NCI-H1417 treated with DMSO at 0.1 percent for 48 hours (cell line): ENCODE measurements at places on chromosomes 7 and 10.
A peak's percentile ranks its signal among the peaks of the same experiment; 100 is the strongest.

DNA sequence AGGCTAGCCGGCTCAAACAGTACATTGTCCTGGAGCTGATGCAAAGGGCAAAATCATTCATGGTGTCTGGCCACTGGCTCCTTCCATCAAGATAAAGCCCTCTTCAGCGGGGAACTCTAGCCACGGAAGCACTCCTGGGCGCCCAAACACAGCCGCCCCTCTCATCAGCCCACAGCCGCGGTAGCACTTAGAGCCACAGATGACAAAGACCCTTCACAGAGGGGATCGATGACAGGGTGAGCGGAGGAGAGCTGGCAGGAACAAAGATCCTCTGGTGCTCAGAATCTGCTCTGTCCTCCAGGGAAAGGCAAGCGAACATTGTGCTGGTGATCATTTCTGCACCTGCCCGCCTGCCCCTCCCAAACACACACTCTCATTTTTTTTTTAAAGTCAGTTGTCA is 222.2 kb upstream of the NRP1 start:
- no peak for DNase-seq

DNA sequence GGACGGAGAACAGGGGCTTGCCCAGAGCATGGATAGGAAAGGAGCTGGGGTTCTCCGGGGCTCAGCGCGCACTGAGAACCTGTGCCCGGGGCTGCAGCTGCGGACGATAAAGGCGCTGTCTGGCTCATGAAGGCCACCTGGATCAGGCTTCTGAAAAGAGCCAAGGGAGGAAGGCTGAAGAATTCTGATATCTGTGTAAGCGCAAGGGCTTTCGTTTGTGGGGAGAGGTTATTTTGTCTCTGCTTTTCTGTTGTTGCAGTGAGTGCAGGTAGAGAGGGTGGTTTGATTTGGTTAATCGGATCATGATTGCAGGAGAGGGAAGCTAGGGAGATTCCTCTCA is 250.5 kb downstream of the NSUN6 start:
- no peak for DNase-seq

DNA sequence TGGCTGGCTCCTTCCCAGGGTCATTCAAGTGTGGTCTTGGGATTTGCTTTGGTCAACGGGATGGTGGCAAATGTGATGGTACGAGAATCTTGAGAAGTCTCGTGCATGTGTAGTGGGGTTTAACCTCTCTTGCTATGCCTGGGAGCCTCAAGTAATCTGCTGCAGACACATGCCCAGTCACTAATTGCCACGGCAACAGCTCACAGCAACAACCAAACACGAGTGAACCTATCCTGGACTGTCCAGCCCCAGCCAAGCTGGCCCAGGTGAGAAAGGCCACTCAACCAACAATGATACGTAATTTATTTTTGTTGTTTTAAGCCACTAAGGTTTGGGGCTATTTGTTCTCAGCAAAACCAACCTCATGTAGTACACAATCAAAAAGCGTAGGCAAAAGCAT is 38.1 kb upstream of the DDC start:
- DNase-seq: no peak

DNA sequence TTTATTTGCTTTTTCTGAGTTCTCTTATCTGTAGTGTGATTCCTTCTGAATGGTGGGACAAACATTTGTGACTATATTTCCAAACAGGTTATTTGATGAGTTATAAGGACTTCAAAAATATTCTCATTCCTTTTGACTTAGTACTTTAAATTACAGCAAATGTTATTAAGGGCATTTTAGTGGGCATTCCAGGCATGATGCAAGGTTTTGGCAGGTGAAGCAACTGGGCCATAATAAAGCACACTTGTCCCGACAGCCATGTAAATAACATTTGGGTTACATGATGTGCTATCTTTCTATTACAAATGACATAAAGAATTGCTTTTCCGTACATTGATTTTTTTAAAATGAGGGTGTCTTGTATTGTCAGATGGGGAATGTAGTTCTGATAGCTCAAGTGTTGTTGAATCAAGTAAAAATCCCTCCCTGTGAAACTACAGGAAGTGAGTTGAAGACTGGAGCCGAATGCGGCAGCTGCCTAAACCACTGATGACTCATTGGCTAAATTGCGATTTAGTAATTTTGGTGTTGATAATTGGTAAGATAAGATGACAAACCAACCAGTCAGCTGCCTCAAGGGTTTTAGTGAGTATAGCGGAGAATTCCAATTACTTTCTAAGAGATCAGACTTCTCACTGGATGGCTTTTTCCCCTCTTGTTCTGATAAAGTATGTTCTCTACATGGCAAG is 231.3 kb upstream of the NPY start:
- DNase-seq: no peak

DNA sequence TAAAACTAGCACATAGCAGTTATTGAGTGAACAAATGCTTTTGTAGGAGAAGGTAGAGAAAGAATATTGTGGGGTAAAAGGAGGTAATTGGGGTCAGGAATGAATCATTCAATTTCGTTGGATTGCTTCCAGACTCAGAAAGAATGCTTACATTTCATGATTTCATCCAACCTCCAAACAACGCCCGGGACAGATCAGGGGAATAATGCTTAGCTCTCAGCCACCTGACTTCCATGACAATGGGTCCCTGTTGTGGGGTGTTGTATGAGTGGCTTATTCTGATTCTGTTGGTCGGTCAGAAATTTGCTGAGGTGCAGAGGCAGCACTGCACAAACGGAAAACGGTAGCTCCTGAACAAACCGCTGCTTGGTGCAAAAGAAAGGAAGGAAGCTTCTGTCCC is 24.0 kb upstream of the INPP5F start:
- no peak for DNase-seq

GRCh38 chr7:12385364-12385786 is 18.3 kb downstream of the VWDE start:
- DNase-seq: peak; percentile 51

- no peak for DNase-seq
These were observed at the start of gene DENND10 for GRCh38 chr10:119103903-119104653. TSS of gene DENND10 (plus strand) at chr10:119104113. CDS start at chr10:119104143, 30 bp downstream.

GRCh38 chr10:132375116-132375794 is 21.7 kb upstream of the PWWP2B start:
- DNase-seq: no peak

DNA sequence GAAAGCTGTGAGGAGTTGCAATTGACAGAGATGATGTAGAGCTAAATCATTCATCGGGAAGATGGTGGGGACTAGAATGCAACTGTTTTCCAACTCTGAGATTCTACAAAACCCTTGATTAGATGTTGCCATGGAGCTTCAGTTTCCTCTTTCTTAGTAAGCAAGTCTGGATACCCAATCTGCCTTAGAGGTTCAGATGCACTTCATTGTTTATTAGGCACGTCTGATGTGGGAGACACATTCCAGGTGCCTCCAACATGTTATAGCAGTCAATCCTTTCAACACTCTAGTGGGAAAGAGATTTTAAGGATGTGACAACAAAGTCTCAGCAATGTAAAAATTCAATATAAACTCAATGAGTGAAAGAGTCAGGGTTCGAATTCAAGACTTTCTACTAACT is 291.3 kb upstream of the PHYHIPL start:
- no peak for DNase-seq

DNA sequence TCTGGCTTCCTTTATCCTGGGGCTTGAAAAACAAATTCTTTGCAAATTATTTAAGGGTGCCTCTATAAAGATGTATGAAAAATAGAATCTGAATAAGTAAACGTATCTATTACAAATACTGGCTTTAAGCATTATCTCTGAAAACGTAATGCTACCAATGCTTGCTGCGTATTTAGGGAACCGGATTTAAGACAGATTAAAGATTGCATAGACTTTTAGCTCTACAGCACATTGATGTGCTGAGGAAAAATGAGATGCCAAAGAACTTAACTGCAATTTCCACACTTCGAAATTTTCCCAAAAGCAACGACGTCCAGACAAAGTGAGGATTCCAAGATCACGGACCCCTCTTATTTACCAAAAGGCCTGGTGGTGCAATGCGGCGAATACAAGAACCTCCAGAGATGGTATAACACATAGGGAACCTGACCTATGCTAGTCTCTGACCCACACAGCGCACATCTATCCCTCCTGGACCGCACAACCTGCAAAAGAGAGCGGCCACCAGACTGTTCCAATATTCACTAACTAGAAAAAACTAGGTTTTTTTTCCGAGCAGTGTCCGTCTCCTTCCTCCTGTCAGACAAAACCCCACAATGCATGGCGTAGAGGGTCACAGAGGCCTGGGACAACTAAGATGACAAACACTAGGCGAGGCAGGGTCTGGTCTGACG is 34.3 kb upstream of the PHF14 start:
- DNase-seq: no peak

- DNase-seq: no peak
These were observed 118.1 kb upstream of the NAMPT start for GRCh38 chr7:106402898-106403297.

DNA sequence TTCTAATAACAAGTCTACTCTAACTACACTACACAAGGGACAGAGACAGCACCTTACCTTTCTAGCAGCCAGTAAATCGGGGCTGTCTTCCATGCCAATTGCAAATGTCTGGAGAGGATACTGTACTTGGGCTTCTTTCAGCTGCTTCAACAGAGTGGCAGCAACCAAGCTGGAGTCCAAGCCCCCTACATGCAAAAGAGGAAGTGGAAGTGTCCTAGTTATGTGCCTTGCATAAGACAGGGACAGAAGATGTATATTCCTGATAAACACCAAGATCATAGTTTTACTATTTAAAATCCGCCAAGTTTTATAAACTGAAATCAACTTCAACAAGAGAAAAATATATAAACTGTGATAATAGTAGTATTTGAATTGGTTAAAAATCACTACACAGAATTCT is 14.0 kb downstream of the ASNS start:
- DNase-seq: no peak

DNA sequence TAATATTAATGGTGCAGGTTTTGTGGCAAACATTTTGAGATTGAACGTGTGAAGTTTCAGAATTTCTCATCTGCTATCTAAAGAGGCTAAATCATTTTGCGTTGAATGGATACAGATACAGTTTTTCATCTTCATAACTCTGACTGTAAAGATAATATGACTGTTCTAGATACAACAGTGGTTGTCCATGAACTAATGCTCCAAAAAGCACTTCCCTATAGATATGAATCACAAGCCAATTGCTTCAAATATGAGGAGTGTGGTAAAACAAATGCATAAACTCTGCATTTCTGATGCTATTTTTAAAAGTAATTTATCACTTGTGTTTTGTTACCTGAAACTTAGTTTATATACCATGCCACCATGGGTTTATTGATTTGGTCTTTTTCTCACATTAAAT is 750.1 kb downstream of the MAGI2 start:
- DNase-seq: no peak

DNA sequence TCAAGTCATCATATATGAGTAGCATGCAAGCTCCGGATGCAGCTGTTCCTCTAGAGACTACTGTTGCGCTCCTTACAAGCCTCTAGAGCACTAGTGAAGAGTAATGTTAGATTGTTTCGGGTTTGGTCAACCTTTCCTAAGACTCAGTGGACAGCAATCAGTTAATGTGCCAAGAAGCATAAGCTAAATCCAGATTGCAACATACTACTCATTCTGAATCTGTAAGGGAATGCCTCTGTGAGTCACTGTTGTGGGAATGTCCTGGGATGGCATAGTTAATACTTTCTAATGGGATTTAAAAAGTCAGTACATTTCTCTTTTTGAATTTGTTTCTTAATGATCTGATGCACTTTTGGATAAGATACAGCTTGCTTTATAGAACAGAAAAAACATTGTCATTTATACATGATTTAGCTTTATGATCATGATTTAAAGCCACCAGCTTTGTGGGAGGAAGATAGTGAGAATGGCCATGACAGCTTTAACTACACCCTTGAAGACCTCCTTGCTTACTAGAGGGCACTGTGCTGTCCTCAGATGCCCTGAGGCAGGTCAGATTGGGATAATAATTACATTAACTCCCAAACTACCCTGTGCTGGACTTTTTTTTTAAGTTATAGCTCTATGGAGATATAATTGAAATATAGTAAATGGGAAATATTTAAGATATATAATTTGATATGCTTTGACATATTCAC is 138.4 kb downstream of the SDK1 start:
- DNase-seq: no peak

DNA sequence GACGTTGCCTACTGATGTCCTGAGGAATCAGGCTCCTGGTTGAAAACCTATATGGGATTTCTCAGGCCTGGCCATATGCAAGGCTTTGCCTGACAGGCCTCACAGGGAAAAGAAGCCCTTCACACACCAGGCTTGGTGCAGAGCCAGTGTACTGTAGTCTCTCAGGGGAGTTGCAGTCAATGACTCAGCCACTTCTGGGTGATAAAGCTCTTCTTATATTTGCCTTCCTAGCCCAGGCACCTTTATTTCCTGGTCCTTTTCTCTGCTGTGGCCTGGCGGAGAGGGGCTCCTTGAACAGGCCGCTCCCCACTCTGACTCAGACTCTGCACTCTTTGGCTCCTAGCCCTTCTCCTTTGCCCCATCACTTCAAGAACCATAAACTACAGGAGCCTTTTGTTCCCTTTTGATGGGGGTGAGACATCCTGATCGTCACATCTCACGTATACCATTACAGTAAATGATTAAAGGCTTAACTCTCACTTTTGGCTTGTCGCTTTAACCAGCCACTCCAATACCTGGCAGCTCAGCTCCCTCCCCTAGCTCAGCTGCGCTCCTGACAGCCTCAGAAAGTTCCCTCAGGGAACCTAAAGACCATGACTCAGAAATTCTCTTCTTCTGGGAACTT is 33.5 kb downstream of the DPY19L1 start:
- DNase-seq: no peak

- no peak for DNase-seq
These were observed 124.8 kb upstream of the CCDC6 start for GRCh38 chr10:60031183-60031582.

DNA sequence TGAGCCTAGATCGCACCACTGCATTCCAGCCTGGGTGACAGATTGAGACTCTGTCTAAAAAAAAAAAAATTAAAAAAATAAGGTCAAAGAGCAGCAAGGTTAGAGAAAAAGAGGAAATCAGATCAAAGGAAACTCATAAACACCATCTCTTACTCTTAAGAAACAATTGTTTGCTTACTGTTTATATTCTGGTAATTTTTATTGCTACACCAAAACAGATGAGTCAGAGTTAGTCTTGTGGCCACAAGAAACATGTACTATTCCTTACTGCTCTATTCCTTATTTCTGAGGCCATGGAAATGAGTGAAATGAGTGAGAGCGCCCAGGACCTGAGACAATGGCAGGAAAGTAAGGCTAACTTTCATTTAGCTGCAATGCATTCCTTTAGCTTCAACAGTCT is 387.3 kb downstream of the HPSE2 start:
- DNase-seq: no peak

- no peak for DNase-seq
These were observed 55.5 kb upstream of the NCF1 start for GRCh38 chr7:74718336-74718735.

- DNase-seq: no peak
These were observed 18.5 kb downstream of the CSGALNACT2 start for GRCh38 chr10:43156590-43157341.

GRCh38 chr7:77657427-77658224 is 38.6 kb upstream of the RSBN1L start:
- DNase-seq: no peak

- no peak for DNase-seq
These were observed 121.0 kb downstream of the EPC1 start for GRCh38 chr10:32225976-32226375.

GRCh38 chr7:82017334-82017943 is 247.6 kb upstream of the HGF start:
- peak; percentile 13 for DNase-seq
